Gastroesophageal sphincter (tissue), 4 donors: ENCODE measurements at places on chromosomes 11 and 22. TPM values are rescaled to one million over a fixed set of nuclear protein-coding genes. Genes with fewer than 3 reads are reported as not detected.

DNA sequence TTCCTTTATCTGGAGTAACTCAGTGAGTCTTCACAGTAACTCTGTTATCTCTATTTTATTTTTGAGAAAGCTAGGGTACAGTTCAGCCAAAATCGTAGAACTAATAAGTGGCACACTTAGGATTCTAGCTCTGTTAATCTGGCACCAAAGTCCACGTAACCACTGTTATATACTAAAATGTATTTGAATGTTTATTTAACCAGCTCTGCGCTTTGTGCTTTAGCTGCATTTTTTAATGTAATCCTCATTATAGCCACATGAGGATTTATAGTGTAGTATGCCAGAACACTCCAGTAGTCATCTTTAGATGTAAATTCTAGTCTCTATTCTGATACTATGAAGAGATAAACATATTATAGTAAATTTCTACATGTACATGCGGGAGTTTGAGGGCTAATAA, 36.8 kb downstream of the YAP1 start:
- ATAC-seq = no peak

GRCh38 chr11:132501356-132501755, 1030.9 kb downstream of the OPCML start:
- ATAC-seq = no peak

- no peak for ATAC-seq
These were observed 491.0 kb upstream of the KIRREL3 start for GRCh38 chr11:127491589-127491988.

DNA sequence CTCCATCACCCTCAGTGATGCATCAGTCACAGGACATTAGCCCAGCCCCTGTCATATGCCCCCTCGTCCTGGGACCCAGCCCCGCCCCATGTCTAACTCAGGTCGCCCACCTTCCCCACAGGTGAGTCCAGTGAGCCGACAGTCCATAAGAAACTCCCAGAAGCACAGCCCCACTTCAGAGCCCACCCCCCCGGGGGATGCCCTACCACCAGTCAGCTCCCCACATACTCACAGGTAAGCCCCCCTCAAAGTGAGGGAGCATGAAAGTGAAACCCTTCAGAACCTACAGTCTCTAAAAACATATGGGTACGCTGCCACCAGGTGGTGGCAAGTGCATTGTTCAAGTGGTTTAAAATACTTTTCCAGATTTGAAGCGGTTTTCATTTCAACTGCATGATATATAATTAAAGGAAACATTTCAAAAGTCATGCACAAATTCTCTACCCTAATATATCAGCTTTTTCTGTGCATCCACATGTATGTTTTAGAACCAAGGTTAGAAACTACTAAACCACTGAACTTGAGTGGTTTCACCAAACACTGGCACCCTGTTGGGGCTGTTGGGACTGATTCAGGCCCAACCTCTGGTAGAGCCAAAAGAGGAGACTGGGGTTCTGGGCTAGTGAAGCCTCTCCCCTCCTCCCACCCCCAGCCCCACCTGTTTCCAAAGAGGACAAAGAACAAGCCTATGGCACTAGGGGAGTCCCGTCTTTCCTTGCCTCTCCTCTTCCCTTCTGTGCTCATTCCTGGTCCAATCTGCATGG, 17.3 kb downstream of the EPS8L2 start:
- no peak for ATAC-seq

The OR5D14 gene
- total RNA-seq = 0.89 TPM

GRCh38 chr11:94972700-94973098, 657 bp downstream of the CWC15 start:
- no peak for ATAC-seq

The OR8A1 gene
- total RNA-seq = not detected

- peak; percentile 29 for ATAC-seq
These were observed 2.1 kb upstream of the CPT1A start for GRCh38 chr11:68843703-68844312.

DNA sequence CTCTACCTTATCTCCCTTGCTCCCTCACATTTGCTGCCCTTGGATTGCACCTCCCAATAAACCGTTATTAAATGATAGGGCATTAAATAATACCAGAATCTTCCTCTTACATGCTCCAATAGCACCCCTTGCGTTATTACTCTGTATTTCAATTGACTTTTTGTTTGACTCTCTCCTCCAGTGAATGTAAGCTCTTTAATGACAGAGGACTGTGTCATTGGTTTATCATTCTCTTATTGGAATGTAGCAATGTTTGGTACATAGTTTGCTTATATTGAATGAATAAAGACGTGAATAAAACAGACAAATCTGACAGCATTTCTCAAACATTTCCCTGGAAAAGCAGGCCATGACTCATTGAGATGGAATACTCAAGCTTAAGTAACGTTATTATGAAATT, 8.7 kb upstream of the MPEG1 start:
- peak; percentile 52 for ATAC-seq

The THRSP gene
- total RNA-seq = not detected

- ATAC-seq = no peak
These were observed 26.6 kb downstream of the TIMP3 start for GRCh38 chr22:32828150-32828549.
